ENCODE measurements at places on chromosomes 16 and 17.
A peak's percentile ranks its signal among the peaks of the same experiment; 100 is the strongest.

DNA sequence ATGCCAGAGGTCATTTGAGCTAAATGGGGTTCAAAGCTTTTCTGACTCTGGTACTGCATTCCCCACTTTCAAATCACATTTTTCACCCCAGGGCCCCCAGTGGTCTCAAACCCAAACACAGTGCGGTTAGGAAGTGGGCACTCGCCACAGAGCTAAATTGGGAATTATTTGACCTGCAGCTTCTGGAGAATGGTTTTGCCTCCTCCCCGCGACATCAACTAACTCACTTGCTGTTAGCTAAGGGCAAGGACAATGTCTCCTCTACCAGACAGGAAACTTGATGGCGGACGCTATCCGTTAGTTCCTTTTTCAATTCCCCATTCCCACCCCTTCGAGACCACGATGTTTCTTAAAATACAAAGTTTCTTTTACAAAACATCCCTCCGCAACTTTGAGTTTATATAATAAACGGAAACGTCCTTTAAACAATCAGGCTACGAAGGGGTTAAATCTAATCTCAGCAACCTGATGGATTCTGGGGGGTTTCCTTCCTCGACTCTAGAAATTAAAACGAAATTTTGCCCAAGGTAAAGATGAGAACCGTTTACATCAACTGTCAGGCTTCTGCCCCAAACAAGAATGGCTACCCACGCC, 500 bp upstream of the KAT7 start:
- DNase-seq = no peak

DNA sequence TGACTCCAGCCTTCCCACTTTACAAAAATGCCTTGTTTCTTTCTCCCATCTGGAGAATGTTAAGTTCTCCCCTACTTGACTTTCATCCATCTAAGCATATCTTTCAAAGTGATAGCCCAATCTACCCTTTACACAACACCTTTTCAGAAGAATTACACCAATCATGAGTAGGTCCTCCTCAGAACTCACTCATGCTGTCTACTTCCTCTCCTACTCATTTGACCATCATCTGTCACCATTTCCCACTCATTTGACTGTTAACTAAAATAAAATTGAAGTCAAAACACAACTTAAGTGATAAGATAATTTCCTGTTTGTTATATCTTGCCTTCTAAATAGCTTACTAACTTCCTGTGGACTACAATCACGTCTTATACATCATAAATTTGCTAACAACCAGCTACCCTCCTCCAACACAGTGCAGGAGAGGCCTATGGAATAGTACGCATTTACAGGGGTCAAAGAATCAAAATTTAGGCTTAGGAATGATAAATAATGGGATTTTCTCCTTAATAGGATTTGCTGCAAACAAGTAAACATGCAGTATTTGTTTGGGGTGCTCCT, 16.1 kb downstream of the KCNJ16 start:
- DNase-seq = no peak

GRCh38 chr17:55818451-55819375, 67.9 kb downstream of the PCTP start:
- DNase-seq = no peak

DNA sequence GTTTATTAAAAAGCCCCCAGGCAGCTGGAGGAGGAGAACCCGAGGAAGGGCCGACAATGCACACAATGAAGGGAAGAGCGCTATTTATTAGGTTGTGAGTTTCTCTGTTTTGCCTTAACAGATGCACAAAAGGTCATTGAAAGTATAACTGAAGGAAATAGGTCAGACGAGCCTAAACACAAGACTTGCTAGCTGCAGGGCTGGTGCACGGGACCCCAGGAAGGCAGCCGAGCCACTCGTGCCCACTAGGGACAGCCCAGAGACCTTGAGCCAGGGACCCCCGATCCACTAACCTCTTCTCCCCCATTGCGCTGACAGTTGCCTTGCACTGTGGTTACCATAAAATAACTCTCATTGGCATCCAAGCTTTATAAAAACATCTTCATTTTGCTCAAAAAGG, 11.3 kb downstream of the LITAFD start:
- DNase-seq = no peak

- no peak for DNase-seq
Measured at GRCh38 chr17:79779661-79780365, 1.9 kb downstream of the CBX2 start.

- no peak for DNase-seq
Measured at GRCh38 chr17:59151591-59151990, 3.4 kb downstream of the SKA2 start.

DNA sequence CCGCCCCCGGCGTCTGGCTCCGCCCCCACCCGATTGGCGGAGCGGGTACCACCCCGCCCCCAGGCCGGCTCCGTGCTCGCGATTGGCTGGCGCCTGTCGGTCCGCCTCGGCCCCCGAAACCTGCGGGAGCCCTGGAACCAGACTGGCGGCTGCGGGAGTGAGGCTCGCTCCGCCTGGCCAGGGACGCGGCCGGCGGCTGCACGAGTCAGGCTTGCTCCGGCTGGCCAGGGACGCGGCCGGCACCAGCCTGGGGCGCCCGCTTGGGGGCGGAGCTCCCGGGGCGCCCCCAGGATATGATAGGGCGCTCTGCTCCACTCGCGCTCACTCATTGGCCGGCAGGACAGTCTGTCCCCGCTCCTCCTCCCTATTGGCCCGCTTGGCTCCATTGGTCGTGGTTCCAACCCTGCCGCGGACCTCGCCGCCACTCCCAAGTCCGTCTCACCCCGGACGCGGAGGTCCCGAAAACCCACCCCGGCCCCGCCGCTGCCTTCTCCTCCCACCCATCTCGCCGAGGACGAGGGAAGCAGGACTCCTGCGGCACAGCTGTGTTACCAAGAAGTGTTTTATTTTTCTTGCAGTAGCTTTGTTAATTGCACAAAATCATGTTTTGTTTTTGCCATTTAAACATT, 340 bp upstream of the ROGDI start:
- DNase-seq = peak; percentile 89

DNA sequence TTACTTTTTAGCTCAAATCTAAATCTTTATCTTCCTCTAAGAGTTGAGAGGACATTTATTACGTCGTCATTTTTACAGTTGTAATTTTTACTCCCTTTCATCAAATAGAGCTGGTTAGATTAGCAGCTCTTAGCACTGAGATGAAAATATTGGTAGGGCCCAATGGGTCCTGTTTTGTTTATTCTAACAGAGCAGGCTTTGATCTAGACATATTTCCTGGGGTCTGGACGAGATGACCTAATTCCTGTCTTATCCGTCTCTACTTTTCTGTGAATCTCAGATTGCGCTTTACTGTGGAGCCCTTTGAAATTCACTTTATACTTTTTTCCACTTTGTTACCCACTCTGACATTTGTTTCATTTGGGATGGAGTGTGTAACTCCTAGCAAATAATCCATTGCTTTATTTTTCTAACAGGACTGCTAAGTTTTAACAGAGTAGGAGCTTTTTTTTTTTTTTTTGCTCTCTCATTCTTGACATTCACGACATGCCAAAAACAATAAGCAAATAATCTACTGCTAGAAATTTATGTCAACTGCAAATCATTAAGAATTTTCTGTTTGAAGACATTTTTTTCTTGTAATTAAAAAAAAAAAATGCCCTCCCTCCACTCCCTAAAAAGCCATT, 18.5 kb downstream of the SALL1 start:
- DNase-seq = no peak

- no peak for DNase-seq
Measured at GRCh38 chr17:14149751-14150150, 80.4 kb downstream of the COX10 start.

DNA sequence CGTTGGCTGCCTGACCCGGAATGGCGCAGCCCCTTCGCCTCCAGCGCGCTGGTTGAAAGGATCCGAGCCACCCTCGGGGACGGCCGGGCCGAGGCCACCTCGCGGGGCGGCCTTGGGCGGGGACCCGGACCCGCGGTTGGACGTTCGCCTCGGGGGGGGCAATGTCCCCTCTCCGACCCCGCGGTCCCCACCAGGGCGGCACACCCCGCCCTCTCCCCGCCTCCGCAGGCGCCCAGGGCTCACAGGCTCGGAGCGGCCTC, 1.0 kb upstream of the SOX8 start:
- no peak for DNase-seq

- DNase-seq = no peak
Measured at GRCh38 chr17:9037736-9038135, 16.4 kb downstream of the NTN1 start.

DNA sequence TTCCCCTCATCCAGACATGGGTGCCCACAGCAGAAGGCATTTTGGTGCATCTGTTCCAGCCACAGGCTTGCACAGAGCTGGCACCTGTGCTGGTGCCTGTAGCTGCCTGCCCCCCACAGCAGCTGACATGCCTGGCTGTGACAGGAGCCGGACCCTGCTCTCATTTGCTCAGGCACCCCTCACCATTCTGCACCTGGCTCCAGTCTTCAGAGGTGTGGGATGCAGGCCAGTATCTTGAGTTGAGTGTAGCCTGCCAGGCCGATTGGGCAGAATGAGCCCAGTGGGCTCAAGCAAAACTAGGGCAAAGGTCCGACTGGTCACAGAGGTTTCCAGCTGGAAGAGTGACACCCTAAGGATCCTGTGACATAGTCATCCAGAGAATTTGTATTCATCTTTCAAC, 887.7 kb downstream of the CDH11 start:
- DNase-seq = no peak

All from GOT3 (cell line).